ENCODE measurements at places on chromosomes 12 and 14. TPM values are rescaled to one million over a fixed set of nuclear protein-coding genes. Genes with fewer than 3 reads are reported as not detected.

DNA sequence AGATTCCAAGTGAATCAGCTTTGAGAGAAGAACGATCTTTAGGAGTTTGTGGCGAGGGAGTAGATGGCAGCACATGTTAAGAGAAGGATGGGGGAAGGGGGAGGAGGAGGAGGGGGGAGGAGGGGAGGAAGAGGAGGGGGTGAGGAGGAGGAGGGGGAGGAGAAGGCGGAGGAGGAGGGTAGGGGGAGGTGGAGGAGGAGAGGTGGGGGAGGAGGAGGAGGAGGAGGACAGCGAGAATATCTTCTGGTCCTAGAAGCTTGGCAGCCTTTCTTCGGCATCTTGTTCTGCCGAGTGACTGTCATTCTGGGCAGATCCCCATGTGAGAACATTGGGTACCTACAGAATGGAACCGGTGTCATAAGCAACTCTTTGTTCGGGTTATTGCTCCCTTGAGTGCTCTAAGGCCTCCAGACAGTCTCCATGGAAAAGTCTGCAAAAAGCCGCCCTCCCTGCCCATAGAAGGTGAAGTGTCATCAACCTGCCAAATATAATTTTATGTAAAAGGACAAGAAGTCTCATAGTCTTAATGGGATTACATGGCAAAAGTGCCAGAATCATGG lies 6.9 kb downstream of the RFC5 start:
- no peak for DNase-seq
- H3K4me1 ChIP-seq = no peaks in the 10 kb centered on the region
- H3K27me3 ChIP-seq = no peaks in the 10 kb centered on the region
- peaks cover 64% of the 10 kb centered on the region for H3K36me3 ChIP-seq
- no peak overlapping the region for H3K27ac ChIP-seq

GRCh38 chr14:63192085-63192484 lies 12.2 kb upstream of the RHOJ start:
- H3K4me1 ChIP-seq = no peaks in the 10 kb centered on the region
- H3K36me3 ChIP-seq = no peaks in the 10 kb centered on the region
- no peak overlapping the region for H3K27ac ChIP-seq
- H3K4me3 ChIP-seq = no peak overlapping the region
- H3K27me3 ChIP-seq = peaks cover 4% of the 10 kb centered on the region

Gene EMC9
- 9.3 TPM for total RNA-seq

Gene NUAK1
- 0.25 TPM for total RNA-seq

DNA sequence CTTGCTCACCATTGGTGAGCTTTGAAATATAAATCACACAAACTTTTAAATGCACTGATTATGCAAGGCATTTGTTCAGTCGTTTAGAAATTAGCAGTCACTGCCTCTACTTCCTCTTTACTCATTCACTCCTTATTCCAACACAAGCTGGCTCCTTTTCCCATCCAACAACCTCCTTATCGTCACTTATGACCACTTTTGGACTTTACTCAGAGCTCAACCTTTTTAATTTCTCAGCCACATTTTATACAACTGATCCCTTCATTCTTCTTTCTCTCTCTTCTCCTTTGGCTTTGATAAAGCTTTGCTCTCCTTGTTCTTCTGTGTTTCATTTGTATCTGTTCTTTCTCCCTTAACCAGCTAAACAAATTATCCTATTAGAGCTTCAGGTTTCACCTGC lies 126.4 kb upstream of the PLEKHA5 start:
- no peaks in the 10 kb centered on the region for H3K4me1 ChIP-seq
- H3K27me3 ChIP-seq = no peaks in the 10 kb centered on the region
- H3K27ac ChIP-seq = no peak overlapping the region
- DNase-seq = no peak

- H3K27ac ChIP-seq = no peak overlapping the region
- H3K4me1 ChIP-seq = no peaks in the 10 kb centered on the region
- no peak overlapping the region for H3K4me3 ChIP-seq
- DNase-seq = no peak
Observed at GRCh38 chr14:57058319-57058718, 210.4 kb downstream of the EXOC5 start.

Gene ACOT6
- not detected for total RNA-seq

Gene NPFF
- total RNA-seq = not detected

Gene MYO1A
- 1.8 TPM for total RNA-seq
